ENCODE measurements at places on chromosomes 7 and 10.

- DNase-seq, result no peak
Measured at GRCh38 chr7:2838873-2839578, 5.1 kb downstream of the GNA12 start.

GRCh38 chr10:5504146-5505072, 5.0 kb upstream of the CALML5 start:
- no peak for DNase-seq

DNA sequence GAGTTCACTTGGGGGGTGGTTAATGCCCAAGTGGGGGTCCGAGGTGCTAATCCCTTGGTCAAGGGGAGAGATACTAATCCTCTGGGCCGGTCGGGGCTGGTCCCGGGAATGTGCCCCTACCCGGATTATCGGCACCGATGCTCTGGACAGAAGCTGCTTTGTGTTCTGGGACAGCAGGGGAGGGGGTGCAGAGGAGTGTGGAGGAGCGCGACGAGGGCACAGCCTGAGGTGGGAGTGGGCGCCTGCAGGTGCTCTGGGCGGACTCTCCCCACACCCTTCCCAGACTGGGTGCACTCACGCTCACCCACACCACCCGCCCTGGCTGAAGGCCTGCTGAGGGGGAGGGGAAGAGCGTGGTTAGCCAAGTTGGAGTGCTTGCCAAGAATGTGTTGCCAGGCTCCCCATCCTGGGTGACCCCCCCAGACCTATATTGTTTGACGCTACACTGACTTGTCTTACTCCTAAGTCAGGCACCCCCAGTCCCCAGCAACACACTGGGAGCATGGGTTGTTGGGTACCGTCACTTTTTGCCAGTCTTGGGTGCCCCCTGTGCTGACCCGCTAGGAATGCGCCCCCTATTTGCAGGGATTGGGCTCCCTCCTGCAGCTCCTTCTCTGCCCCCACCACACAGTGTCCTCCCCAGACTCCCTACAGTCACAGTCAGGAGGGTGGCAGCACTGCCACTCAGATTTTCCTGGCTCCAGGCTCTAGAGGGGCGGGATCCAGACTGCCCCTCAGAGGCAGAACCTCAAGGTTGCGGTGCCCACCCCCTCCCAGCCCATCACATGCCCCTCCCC, 1.2 kb downstream of the SLC4A2 start:
- no peak for DNase-seq

DNA sequence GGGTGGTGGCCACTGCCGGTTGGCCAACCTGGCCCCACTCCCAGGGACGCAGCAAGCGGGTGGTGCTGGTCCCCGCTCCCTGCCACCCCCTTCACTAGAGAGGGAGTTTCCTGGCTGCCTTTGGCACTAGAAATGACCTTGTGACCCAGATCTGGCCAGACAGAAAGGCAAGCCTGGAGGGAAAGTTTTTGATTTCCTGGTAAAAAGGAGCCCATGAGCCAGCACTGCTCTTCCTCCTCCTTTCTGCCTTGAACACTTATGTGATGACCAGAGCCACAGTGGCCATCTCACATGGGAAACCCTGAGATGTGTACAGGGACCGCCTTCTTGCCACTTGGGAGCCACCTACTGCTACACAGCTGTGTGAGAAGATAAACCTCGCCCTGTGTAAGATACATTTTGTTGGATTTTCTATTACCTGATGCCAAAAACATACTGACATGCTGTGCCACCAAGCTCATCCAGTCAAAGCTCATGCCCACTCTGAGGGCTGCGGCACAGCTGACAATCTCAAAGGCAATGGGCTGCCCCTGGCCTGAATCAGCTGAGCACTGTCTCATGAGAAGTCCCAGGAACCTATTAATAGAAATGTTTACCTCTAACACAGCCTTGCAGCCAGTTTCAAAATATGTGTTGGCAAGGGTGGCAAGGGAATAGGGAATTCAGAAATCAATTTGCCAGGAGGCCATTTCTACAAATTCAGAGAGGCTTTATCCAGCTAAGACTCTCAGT, 94.0 kb downstream of the CYTH3 start:
- DNase-seq, result no peak

DNA sequence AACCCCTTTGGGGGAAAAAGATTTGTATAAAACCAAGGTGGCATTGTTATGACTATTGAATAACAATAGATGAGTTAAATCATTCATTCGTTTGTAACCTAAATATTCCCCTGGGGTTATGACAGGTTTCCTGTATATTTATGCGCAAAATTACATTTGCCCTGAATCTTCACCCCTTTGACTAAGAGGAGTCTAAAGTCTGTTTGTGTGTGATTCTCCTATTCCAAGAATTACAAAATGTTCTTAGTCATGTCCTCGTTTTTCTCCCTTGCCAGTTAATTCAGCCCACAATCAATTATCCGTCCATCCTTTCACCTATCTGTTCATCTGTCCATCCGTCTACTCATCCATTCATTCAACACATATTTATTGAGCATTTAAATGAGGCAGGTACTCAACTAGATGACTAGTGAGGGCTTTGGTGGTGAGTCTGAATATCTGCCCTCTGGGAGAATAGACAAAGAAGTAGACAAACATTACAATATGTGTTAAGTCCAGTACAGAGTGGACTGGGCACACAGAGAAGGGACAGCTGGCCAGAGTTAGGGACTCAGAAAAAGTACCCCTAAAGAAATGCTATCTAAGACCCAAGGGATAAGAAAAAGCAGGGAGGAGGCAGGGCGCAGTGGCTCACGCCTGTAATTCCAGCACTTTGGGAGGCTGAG, 35.6 kb upstream of the TCF7L2 start:
- no peak for DNase-seq

DNA sequence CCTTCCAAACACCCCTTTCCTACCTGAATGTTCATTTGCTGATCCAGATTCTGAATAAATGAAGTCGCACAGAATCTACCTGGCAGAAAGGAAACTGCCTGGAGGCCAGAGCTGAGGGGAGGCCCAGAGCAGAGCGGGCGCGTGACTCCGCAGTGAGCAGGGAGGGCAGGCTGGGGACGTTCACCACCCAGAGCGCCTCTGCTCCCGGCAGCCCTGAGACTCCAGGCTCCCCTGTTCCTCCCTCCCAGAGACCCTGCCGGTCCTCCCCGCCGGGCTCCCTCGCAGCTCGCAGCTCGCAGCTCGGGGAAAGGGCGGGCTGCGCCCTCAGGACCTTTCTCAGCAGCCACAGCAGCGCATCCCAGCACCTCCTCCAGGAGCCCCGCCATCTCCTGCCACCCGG, 176.7 kb upstream of the ZNF32 start:
- no peak for DNase-seq

- no peak for DNase-seq
Measured at GRCh38 chr7:86931439-86931838, 128.0 kb downstream of the ELAPOR2 start.

- no peak for DNase-seq
Measured at GRCh38 chr7:46169384-46169755, 248.3 kb upstream of the IGFBP3 start.

DNA sequence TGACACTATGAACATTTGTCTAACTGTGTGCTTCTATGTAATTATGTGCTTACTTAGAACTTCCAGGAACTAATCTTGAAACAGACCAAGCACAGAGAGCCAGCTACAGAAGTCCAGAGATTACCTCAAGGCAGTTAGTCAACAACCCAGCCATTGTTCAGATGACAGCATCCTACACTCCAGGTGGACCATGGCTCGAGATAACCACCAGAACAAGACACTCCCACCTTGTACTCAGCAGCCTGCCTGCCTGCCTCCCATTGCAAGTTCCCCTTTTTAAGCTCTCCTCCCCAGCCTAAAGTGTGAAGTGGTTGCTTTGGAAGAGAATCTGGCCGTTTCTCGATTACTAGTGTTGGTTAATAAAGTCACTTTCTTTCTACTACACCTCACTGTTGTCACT, 1080.6 kb upstream of the LRRN3 start:
- no peak for DNase-seq

DNA sequence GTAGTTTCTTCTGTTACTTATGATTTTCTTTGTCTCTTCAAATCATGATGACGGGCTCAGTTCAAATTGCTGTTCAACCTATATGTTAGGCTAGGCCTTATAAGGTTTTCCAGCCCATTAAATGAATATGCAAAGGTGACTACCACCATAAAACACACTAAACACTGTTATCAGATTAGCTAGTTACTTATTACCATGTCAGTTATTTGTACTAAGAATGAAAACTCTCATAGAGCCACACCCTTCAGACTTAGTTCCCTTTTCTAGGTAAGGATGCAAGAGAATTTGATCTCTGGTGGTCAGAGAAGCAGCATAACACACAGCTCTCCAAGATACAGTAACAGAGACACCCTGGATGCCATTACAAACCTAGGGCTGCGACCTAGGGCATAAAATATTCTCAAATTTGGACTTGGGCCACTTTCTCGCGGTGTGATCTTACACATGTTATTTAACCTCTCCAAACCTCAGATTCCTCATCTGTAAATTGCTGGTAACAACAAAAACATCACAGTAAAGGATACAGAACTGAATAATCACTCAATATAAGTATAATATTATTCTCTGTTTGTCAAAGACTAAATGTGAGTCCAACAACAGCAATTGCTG, 35.6 kb downstream of the ANKMY2 start:
- no peak for DNase-seq

GRCh38 chr7:71627651-71628050, 495.7 kb downstream of the GALNT17 start:
- no peak for DNase-seq

- no peak for DNase-seq
Measured at GRCh38 chr10:14562218-14563075, 212.2 kb downstream of the FAM107B start.

GRCh38 chr10:32323051-32323450, 23.9 kb downstream of the EPC1 start:
- no peak for DNase-seq

GRCh38 chr10:70583669-70584037, 18.9 kb downstream of the PRF1 start:
- no peak for DNase-seq

- no peak for DNase-seq
Measured at GRCh38 chr10:94210440-94211168, 152.1 kb downstream of the NOC3L start.

DNA sequence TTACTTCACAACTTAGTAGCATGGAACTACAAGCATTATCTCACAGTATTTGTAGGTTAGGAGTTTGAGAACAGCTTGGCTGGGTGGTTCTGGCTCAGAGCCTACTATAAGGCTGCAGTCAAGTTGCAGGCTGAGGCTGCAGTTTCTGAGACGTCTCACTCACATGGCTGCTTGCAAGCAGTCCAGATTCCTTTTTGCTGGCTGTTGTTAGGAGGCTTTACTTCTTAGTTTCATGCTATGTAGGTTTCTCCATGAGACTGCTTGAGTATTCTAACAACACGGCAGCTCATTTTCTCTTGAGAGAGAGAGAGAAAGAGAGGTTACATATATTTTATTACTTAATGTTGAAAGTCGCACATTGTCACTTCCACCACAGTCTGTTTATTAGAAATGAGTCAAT, 1073.9 kb downstream of the NXPH1 start:
- DNase-seq, result peak; percentile 23

DNA sequence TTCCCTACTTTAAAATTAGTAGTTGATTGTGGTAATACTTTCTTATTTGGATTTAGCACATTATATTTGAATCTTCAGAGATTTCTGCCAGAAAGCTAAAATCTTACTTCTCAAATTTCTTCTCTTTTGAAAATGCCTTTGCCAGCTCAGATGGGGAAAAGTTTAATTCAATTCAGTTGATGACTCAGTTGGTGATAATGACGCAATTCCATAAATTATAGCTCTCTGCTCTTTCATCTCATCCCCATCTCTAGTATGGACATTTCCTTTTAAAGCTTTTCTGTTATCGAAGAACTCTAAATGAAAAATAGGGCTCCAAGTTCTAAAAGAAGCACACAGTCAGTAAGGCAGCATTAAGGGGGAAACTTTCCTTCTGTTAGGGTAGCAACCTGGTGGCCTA, 25.5 kb downstream of the RNLS start:
- peak; percentile 48 for DNase-seq

- no peak for DNase-seq
Measured at GRCh38 chr7:43922726-43923125, 3.5 kb upstream of the UBE2D4 start.

DNA sequence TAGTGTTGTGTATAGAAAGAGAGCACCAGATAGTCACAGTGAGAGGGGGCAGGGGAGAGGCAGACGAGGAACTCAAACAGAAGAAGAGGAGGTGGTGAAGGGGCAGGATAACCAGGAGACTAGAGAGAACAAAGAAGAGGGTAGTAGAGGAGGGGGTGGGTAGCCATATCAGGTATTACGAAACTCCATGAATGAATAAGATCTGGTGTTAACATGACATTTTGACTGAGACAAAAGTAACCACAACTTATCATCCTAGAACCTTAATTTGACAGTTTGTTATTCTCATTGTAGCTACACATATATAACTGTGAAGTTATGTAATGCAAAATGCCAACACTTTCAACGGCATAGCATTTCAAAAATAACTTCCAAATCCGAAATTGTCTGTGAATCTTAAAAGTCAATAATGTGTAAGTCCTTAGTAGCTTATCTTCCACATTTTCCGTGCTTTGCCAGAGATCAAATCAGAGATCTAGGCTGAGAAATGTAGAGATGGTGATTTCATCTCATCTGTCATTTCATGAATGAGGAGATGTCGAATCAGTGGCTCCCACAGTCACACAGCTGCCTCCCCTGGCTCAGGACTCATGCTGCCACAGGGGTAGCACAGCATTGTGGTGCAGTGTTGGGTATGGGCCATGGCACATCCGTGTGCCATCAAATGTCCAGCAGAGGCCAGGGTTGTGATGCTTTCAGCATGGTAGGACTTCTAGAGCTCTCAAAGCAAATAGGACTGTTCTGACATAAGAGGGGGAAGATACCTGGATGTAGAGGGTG, 202.1 kb downstream of the HECW1 start:
- DNase-seq, result no peak

GRCh38 chr7:4768597-4769569, 6.5 kb upstream of the AP5Z1 start:
- no peak for DNase-seq

- no peak for DNase-seq
Measured at GRCh38 chr7:165661-166337, 26.6 kb upstream of the FAM20C start.

DNA sequence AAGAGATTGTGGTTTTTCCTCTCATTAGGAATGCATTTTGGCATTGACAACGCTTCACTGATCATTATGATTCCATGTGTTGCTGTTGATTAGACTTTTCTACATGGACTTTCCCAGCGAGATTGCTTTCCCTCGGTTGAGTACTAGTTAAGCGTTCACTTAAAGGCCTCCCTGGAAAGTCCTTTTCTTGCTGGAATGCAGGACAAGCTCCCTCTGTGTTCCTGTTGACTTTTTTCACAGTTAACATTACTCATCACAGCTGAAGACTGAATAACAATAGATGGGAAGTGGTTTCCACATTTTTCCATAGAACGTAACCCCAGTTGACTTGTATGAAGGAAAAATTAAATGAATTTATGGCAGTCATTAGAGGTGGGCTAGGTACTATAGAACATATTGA, 2.6 kb upstream of the CAV1 start:
- DNase-seq, result no peak

DNA sequence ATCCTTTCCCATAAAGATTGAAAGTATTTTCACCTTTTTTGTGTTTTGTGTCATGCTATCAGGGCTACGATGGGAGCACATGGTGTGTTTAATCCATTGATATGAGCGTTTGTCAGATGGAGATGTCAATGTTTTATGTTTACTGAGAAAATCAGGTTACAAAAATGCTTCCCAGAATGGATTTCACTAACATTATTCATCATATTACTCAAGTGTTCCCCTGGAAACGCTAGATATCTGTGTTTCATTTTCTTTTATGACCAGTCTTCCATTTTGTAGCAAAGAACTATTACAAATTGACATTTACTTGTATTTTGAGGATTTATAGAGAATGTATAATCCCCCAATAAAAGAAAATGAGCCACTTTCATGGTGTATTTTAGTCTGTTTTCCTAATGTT, 293.5 kb upstream of the AKR1E2 start:
- peak; percentile 57 for DNase-seq

GRCh38 chr10:25105262-25105661, 69.5 kb upstream of the GPR158 start:
- no peak for DNase-seq

All from fibroblast of skin of left biceps (primary cell).